Pancreas (tissue), 10 donors: ENCODE measurements at places on chromosomes 4 and X. TPM values are rescaled to one million over a fixed set of nuclear protein-coding genes. Genes with fewer than 3 reads are reported as not detected.

- no peak overlapping the region for H3K27ac ChIP-seq
- no peaks in the 10 kb centered on the region for H3K27me3 ChIP-seq
- no peak overlapping the region for H3K4me3 ChIP-seq
- no peak for DNase-seq
- no peaks in the 10 kb centered on the region for H3K4me1 ChIP-seq
Measured at GRCh38 chrX:378443-378842, 8.3 kb downstream of the PPP2R3B start.

- H3K4me3 ChIP-seq = no peak overlapping the region
- DNase-seq = no peak
- no peak overlapping the region for H3K27ac ChIP-seq
- H3K27me3 ChIP-seq = no peaks in the 10 kb centered on the region
Measured at GRCh38 chr4:173174594-173175012, 6.0 kb downstream of the GALNT7 start.

GRCh38 chr4:113179996-113180395, 130.5 kb downstream of the ANK2 start:
- DNase-seq = no peak
- no peaks in the 10 kb centered on the region for H3K27me3 ChIP-seq
- no peak overlapping the region for H3K4me3 ChIP-seq
- H3K27ac ChIP-seq = no peak overlapping the region
- H3K4me1 ChIP-seq = no peaks in the 10 kb centered on the region

GRCh38 chr4:73860181-73860580, 7.1 kb downstream of the PF4V1 start:
- H3K27ac ChIP-seq = no peak overlapping the region
- H3K4me1 ChIP-seq = no peaks in the 10 kb centered on the region
- DNase-seq = no peak
- no peaks in the 10 kb centered on the region for H3K27me3 ChIP-seq
- no peak overlapping the region for H3K4me3 ChIP-seq

DNA sequence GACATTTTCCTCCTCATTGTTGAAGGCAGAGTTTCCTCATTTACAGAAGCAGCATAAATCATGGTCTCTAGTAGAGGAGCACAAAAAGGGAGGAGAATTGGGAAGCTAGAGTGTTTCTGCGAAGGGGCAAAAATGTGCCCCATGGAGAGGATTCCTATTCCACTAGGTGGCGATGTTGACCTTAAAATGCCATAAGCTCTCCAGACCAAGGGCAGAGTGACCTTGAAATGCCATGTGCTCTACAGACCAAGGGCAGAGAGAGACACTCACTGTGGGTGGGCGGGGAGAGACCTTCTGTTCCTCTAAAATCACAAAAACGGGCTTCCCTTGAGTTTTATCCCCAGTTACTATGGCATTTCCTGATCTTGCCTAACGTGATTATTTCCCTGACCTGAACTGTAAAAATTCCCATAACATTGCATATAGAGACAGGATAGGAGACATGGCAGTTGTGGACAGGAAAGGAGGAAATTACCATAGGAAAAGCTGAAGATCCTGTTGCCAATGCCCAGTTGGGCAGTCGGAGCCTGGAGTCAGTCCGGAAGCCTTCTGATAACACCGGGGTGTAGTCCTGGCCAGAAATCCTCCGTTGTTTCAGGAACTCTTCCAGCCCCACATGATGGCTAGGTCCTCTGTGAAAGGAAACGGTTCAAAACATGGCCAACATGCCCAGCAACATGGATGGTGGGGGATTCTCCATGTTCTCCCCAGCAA, 567.7 kb downstream of the MAGEB5 start:
- H3K36me3 ChIP-seq = no peaks in the 10 kb centered on the region
- DNase-seq = no peak
- no peak overlapping the region for H3K27ac ChIP-seq

DNA sequence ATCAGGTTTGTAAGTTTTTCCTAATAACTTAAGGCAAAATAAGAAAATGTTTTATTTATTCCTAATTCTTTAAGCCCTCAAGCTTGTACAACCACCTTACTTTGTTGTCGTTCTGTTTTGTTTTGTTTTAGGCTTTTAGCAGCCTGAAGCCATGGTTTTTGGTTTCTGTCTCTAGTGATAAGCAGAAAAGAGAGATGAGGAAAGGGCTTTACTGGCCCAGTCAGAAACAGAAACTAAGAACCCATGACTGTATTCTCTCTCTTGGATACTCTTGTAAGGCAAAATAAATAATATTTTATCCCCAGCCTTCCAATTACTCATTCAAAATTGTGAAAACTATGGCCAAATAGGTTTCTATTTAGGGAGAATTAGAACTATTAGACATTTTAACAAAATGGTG, 29.4 kb downstream of the TBC1D19 start:
- no peaks in the 10 kb centered on the region for H3K4me1 ChIP-seq
- H3K27me3 ChIP-seq = no peaks in the 10 kb centered on the region
- no peaks in the 10 kb centered on the region for H3K36me3 ChIP-seq
- no peak overlapping the region for H3K4me3 ChIP-seq
- DNase-seq = no peak

DNA sequence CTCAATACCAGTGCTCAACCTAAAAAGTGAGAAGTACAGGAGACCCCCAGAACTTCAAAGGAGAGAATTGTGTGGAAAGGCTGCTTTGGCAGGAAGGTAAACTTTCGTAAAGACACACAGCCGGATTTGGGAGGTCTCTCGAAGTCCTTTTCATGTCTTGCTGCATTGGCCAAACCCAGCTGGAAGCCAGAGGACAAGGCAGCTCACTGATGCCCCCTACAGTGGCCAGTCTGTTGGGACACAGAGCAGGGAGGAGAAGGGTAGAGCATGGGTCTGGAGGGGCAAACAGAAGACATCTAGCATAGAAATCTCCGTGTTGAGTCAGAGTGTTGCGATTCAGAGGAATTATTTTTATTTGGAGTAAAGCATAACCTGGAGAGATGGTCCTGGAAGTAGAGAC, 198.9 kb downstream of the ANK2 start:
- DNase-seq = no peak
- no peak overlapping the region for H3K27ac ChIP-seq
- no peaks in the 10 kb centered on the region for H3K36me3 ChIP-seq
- no peaks in the 10 kb centered on the region for H3K4me1 ChIP-seq
- no peak overlapping the region for H3K4me3 ChIP-seq

DNA sequence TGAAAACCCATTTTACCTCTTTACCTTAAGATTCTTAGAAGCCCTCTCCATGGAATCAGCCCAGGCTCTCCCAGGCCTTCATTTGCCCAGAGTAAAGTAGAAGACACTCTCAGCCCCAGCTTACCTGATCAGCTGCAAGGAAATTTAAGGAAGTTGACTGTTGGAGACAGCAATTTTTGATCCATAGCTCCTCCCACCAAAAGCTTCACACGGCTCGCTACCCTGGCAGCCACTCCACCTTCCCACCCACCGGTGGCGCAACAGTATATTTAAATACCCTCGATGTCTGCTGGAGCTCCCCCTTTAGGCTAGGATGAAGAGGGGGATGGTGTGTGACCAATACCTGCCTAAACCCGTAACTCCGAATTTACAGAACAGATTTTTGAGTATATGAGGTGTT, 75.4 kb downstream of the MBNL3 start:
- no peaks in the 10 kb centered on the region for H3K36me3 ChIP-seq
- no peak overlapping the region for H3K27ac ChIP-seq
- no peaks in the 10 kb centered on the region for H3K4me1 ChIP-seq
- no peak overlapping the region for H3K4me3 ChIP-seq
- DNase-seq = no peak
- H3K27me3 ChIP-seq = no peaks in the 10 kb centered on the region

GRCh38 chrX:106726485-106727437, at the start of gene RNF128:
Gene RNF128, plus strand, starts transcription at chrX:106726701. Its CDS starts 213 bp downstream, at chrX:106726914.
- H3K4me1 ChIP-seq = no peaks in the 10 kb centered on the region
- no peaks in the 10 kb centered on the region for H3K36me3 ChIP-seq
- peak within 1 kb of the TSS; percentile 26 for H3K4me3 ChIP-seq
- H3K27ac ChIP-seq = peak within 1 kb of the TSS; percentile 87

DNA sequence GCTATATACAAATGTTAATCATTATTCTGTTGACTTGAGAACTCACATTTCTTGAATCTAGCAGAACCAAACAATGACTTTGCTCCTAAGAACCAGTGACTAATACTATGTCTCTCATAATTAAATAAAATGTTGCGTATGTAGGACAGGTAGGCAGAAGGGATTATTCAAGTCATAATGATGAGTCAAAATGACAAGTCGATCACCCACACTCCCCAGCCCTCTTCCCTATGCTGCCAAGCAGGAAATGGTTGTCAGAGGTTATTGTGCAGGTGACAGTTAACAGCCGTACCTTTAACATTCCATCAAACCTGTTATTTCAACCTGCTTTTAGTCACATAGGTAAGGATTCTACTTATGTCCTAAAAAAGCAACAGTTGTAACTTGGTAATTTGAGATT, 22.0 kb upstream of the STK26 start:
- H3K4me3 ChIP-seq = no peak overlapping the region
- H3K27me3 ChIP-seq = no peaks in the 10 kb centered on the region
- H3K27ac ChIP-seq = no peak overlapping the region
- no peaks in the 10 kb centered on the region for H3K4me1 ChIP-seq
- no peak for DNase-seq
- H3K36me3 ChIP-seq = no peaks in the 10 kb centered on the region

- DNase-seq = no peak
- H3K36me3 ChIP-seq = no peaks in the 10 kb centered on the region
- no peak overlapping the region for H3K4me3 ChIP-seq
- H3K27ac ChIP-seq = no peak overlapping the region
- H3K4me1 ChIP-seq = peaks cover 5% of the 10 kb centered on the region
Measured at GRCh38 chr4:146514651-146515357, 6.9 kb downstream of the SLC10A7 start.

GRCh38 chrX:108537005-108537404, 97.4 kb downstream of the COL4A5 start:
- H3K4me3 ChIP-seq = no peak overlapping the region
- H3K27me3 ChIP-seq = peaks cover 11% of the 10 kb centered on the region
- no peaks in the 10 kb centered on the region for H3K36me3 ChIP-seq
- DNase-seq = no peak
- H3K4me1 ChIP-seq = no peaks in the 10 kb centered on the region

- no peak overlapping the region for H3K4me3 ChIP-seq
- no peaks in the 10 kb centered on the region for H3K36me3 ChIP-seq
- H3K4me1 ChIP-seq = no peaks in the 10 kb centered on the region
- H3K27me3 ChIP-seq = peaks cover 4% of the 10 kb centered on the region
Measured at GRCh38 chrX:134570899-134571298, 87.4 kb downstream of the PLAC1 start.

DNA sequence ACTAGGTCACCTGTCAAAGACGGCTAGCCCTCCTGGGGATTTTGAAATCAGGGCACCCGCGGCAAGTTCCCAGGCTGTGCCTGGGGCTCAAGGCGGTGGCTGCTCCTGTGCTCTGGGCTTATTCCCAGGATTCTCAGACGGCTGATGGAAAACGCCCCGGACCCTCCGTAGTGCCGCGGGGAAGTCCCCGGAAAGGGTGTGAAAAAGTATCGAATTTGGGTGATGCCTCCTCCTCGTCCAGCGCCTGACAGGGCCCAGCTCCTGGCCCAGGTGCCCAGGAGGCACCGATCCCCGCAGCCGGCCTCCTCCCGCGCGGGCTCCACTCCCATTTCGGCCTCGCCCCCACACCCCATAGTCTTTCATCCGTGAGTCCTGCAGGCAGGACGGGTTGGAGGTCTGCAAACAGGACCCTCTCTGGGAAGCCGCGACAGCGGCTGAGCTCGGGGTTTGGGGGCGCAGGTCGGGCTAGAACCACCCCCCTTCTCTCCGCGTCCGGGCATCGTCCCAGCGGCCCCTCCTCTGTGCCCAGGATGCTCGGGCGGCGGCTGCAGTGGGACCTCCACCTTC, 1.1 kb upstream of the NSG1 start:
- no peak overlapping the region for H3K27ac ChIP-seq
- no peaks in the 10 kb centered on the region for H3K36me3 ChIP-seq
- no peaks in the 10 kb centered on the region for H3K27me3 ChIP-seq
- no peak for DNase-seq
- H3K4me1 ChIP-seq = no peaks in the 10 kb centered on the region

- H3K36me3 ChIP-seq = no peaks in the 10 kb centered on the region
- H3K4me3 ChIP-seq = no peak overlapping the region
- DNase-seq = peak; percentile 24
- no peaks in the 10 kb centered on the region for H3K27me3 ChIP-seq
Measured at GRCh38 chr4:5683566-5683965, 24.8 kb downstream of the EVC2 start.

DNA sequence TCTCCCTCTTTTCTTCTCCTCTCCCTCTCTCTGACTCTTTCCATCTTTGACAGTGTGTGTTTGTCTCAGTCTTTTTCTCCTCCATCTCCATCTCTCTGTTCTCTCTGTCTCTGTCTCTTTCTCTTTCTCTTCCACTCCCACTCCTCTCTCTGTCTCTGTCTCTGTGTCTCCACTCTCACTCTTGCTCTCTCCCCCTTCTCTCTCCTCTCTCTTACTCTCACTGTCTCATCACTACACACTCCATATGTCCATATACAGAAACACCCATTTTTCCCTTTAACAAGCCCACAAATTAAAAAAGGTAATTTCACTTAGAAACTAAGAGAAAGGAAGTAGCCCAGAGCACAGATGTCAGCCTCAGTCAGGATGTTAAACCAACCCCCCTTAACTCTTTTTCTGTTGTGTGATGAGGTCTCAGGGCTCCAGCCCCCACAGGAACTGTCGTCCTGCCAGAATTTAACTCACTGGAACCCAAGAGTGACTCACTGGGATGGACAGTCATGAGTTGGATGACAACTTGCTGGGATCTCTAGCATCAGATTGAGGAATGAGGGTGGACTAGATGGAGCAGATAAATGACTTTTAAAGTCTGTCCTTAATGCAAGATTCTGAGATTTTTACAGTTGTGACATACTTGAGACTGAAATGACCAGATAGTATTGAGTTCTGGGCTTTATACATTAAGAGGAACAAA, 27.5 kb downstream of the OTUD6A start:
- DNase-seq = no peak
- H3K4me1 ChIP-seq = no peaks in the 10 kb centered on the region
- no peak overlapping the region for H3K4me3 ChIP-seq
- H3K36me3 ChIP-seq = no peaks in the 10 kb centered on the region
- no peak overlapping the region for H3K27ac ChIP-seq
- no peaks in the 10 kb centered on the region for H3K27me3 ChIP-seq

DNA sequence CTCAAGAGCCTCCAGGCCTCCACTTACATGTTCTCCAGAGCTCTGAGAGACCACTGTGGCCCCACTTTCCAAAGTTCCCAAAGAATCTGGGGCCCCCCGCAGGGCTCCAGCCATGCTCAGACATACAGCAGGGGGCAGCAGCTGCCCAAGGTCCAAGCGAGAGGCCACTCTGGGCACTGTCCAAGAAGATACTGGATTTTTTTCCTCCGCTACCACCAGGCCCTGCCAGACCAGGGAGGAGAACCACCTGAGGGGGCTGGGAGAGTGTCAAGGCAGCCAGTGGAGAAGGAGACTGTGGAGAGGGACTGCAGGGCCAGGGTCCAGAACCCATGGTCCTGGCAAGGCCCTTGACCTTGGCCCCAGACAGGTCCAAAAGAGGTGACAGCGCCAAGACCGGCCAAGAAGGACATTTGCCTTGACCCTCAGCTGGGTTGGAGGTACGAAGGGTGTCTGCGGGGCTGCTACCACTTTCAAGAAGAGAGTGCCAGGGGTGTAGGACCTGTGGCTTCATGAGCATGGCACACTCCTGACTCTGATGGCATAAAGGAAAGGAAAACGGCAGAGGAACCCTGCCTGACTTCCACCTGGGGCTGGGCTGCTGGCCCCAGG, 5.3 kb downstream of the EMD start:
- no peaks in the 10 kb centered on the region for H3K36me3 ChIP-seq
- DNase-seq = no peak
- no peaks in the 10 kb centered on the region for H3K27me3 ChIP-seq
- H3K4me1 ChIP-seq = no peaks in the 10 kb centered on the region

The ZBTB33 gene
- total RNA-seq = 5.3 TPM

The RHOXF1 gene
- total RNA-seq = 0.28 TPM

The KLHL13 gene
- 4.9 TPM for total RNA-seq

The OTC gene
- total RNA-seq = 1.3 TPM

The HEPH gene
- 0.98 TPM for total RNA-seq

The FAM236D gene
- total RNA-seq = not detected

The ATP1B4 gene
- not detected for total RNA-seq

The TLR8 gene
- 0.05 TPM for total RNA-seq

The PNPLA4 gene
- 16.1 TPM for total RNA-seq
